ENCODE measurements at places on chromosomes 1 and 21.

- DNase-seq = no peak
These were observed 5.3 kb downstream of the STUM start for GRCh38 chr1:226553924-226554282.

- DNase-seq = no peak
These were observed 53.8 kb upstream of the MROH9 start for GRCh38 chr1:170881268-170882265.

DNA sequence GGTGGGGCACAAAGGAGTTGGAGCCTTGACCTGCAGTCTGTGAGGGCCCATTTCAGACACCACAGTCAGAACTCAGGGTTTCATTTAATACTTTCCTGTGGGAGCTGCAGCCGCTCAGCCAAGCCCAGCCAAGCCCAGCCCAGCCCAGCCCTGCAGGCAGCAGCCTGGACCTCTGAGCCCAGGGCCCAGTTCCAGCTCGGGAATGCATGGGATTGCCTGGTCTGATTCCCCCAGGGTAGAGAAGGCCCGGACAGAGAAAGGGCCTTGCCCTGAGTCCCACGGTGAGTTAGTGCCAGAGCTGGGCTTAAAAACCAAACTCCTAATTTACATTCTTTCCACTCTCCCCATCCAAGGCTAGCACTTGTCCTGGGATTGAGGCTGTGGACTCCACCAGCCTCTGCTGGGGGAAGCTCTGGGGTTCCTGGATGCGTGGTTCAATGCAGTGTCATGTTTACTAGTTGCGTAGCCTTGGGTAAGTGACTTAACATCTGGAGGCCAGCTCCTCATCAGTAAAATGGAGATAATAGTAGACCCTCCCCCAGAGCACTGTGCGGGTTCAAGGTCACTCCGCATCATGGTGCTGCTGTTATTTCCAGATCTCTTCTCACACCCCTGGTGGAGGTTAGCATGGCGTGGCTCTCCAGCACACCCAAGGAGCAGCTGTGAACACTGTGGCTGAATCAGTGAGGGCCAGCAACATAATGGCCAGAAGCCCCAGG, 29.2 kb upstream of the PKP1 start:
- no peak for DNase-seq

DNA sequence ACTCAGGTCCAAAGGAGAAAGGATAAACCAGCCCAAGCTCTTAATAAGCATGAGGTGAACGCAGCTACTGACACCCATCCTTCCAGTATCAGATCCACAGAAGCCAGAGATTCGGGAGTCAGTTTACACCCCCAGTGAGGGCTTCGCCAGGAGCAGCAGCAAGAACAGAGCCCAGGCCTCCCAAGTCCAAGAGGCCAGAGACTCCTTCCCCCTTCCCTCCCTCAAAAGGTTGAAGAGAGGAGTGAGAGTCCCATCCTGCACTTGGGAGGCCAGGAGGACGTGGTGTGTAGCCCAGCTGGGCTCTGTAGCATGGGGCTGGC, 72.8 kb downstream of the MRPL37 start:
- DNase-seq = no peak

GRCh38 chr21:42114646-42115045, 43.5 kb downstream of the UMODL1 start:
- no peak for DNase-seq

DNA sequence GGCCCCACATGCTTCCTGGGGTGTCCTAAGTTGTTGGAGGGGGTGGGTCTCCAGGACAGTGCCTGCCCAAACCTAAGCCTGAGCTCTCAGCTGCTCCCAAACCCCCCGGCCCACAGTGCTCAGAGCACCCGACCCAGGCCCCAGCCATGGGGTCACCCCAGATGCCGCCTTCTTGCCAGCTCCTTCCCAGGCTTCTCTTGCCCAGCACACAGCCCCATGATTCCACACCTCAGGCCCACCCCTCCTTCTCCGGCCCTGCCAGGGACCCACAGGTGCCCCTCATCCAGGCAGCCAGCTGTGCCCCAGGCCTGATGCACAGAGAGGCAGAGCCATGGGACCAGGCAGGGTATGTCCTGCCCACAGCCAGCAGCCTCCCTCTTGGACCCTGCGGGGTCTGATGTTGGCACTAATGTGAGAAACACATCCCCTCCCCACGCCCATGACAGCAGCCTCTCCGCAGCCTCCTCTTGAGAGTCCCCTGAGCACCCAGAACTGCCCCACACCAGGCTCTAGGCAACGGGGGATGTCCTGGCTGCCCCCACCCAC, 4.9 kb downstream of the WNT9A start:
- no peak for DNase-seq

- no peak for DNase-seq
These were observed 24.8 kb downstream of the TGFB2 start for GRCh38 chr1:218369688-218370511.

DNA sequence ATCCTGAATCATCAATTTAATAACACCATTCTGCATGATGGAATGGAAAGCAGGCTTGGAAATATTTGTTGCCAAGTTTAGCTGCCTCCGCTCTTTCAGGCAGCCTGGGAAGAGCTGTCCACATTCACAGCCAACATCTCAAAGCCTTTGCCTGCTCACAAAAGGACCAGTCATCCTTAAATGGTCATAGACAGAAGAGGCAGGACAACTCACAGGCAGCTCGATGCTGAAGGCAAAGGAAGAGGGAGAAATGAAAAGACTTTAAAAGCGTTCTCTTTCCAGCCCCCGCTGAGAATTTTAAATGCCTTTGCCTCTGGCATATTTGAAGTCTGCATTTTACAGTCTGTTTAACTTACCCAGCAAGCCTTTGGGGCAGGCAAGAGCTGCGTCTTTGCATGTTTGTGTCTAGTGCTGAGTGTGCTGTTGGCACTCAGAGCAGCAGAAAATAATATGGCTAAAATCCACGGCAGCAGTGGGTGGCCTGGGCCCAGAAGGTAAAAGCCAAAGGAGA, 68.9 kb downstream of the NMNAT2 start:
- no peak for DNase-seq

DNA sequence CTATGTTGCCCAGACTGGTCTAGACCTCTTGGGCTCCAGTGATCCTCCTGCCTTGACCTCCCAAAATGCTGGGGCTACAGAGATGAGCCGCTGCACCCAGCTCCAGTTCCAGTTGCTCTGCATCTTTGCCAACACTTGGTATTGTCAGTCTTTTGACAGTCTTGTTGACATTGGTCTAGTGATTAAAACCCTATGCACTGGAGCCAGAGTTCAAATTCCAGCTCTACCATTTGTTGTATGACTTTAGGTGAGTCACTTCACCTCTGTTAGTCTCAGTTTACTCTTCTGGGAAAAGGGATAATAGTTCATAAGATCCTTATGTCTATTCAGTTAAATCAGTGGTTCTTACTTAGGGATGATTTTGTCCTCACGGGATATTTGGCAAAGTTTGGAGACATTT, 32.9 kb upstream of the MED18 start:
- no peak for DNase-seq

- no peak for DNase-seq
These were observed 210.1 kb downstream of the FGGY start for GRCh38 chr1:59506952-59507351.

DNA sequence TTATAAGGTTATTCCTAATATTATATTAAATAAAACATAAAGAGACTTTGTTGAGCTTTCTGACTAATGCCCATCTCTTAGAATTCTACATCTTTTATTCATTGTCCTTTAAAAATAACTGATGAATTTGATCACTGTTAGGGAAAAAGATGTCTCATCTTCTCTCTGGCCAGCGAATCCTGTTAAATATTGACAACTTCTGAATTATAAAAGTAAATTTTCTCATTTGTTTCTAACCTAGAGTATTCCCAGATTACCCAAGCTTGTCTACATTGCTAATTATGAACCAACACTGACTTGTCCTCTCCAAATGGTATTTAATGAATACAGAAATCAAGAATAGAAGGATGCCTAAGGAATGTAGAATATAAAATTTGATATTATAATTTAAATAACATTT, 24.8 kb upstream of the KCTD3 start:
- DNase-seq = no peak

DNA sequence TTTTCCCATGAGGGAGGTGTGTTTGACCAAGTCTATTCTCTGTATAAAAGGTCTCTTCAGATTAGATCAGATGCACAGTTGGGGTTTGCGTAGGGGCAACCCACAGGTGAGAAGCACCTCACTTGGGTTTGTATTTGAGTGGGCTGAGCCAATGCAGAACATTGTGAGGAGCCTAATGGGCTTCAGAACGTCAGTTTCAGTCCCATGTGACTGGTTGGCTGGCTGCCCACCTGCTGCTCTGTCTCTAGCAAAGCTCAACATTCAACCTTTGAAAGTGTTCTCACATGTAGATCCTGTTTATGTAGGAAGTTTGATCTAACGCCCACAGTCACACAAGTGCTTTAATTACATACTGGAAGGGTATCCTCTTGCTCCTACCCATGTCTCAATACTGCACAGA, 105.5 kb downstream of the FASLG start:
- no peak for DNase-seq

- DNase-seq = no peak
These were observed 21.8 kb downstream of the DHRS3 start for GRCh38 chr1:12596007-12596821.

Data from stimulated activated CD8-positive, alpha-beta memory T cell treated with anti-CD3 and anti-CD28 coated beads, Interleukin-4, amount 100 ng/mL, for 4 hours (primary cell).